GF-D8 (cell line): ENCODE measurements at places on chromosomes 7 and 10.

GRCh38 chr10:78931321-78932053 is 137.3 kb upstream of the ZMIZ1 start:
- DNase-seq, result no peak

DNA sequence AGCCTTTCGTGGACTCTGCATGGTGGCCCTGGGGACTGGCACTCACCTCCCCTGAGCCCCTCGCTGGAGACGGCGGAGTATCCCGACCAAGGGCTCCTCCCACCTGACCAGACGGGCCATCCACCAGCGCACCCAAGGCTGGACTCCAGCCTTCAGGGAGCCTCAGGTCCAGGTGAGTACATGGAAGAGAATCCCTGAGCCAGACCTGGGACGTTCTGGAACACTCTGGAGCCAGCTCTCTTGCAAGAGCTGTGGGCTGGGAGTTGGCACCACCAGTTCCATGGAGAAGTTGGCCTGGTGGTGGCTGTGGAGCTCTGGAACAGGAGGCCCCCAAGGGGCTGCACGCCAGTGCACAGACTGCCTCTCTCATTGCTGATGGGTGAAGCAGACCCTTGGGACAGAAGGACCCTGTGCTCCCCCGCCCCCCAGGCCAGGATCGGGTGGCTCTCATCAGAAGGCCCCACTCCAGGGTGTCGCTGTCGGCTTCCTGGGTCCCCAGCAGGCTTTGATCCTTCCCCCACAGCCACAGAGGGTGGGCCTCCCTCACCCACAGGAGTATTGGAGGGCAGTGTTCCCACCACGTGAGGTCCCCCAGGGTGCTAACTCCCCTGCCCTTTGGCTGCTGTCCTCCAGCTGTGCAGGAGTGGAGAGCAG is 189.9 kb downstream of the EBF3 start:
- DNase-seq, result no peak

DNA sequence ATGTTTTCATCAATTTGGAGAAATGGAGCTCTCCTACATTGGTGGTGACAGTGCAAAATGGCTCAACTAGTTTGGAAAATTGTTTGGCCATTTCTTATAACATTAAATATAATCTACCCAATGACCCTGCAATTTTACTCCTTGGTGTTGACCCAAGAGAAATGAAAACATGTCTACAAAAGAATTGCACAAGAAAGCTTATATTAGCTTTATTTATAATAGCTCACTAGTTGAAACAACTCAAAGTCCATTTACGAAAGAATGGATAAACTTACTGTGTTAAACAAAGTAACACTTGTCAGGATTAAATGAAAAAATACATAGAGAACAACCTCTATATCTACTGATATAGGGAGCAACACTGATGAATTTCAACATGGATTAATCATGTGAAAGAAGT is 539.9 kb downstream of the DNAJB9 start:
- no peak for DNase-seq

- DNase-seq, result no peak
Observed at GRCh38 chr7:77476871-77477270, 60.2 kb upstream of the PTPN12 start.

- no peak for DNase-seq
Observed at GRCh38 chr10:122182308-122182707, 88.8 kb upstream of the BTBD16 start.

DNA sequence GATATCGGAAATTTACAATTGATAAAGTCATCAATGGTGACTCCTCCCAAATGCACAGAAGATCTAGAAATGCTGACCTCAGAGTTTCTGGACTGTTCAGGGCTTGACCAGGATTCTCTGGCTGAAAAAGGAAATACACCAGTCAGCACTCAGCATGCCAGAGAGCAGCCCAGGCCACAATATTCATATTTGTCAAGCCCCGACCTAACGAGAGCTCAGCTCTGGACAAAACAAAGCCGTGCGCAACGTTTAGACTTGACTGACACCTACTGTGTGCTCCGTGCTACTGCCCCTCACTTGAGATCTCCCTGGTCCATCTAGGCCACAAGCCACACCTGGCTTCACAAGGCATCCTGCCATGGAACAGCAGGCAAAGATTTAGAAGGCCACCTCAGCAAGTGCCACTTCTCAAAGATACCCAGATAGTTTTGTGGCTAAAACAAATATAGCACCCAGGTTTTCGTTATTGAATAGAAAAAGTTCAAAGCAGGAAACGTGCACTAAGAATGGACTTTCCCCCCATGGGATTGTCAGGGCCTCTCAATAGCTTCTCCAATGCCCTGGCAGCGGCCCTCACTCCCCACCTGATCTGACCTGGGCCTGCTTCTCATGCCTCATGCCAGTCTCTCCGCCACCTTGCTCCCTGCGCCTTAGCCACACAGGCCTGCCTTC is 218.3 kb downstream of the FAM107B start:
- peak; percentile 25 for DNase-seq
